Activated CD8-positive, alpha-beta memory T cell treated with anti-CD3 and anti-CD28 coated beads, Interleukin-2, amount 50 U/mL, for 4 hours (primary cell): ENCODE measurements at places on chromosomes 16 and 17.

- DNase-seq, result no peak
Measured at GRCh38 chr16:46974352-46974751, 878 bp upstream of the DNAJA2 start.

- peak; percentile 43 for DNase-seq
Measured at GRCh38 chr17:17141860-17142552, 64.1 kb downstream of the PLD6 start.

- DNase-seq, result no peak
Measured at GRCh38 chr17:17279316-17279715, 1.7 kb downstream of the COPS3 start.

DNA sequence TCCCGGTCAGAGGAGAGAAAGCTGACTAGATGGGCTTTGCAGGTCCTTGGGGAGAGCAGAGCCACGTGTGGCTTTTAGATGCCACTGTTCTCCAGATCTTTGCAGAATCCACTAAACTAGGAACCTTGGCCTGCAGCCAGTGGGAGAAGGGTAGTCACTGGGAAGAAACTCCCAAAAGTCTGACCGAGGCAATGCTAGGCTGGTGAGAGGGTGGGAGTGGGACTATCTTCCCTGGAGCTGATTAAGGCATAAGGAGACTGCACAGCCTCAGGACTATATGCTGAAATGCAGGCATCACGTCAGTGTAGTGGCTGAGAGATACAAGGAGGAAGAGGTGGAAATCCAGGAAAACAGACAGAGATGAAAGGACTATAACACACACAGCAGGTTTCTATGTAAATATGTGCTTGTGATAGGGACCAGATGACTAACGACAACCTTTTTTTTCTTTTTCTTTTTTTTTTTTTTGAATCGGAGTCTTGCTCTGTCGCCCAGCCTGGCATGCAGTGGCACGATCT is 2.2 kb upstream of the GSDMA start:
- no peak for DNase-seq

DNA sequence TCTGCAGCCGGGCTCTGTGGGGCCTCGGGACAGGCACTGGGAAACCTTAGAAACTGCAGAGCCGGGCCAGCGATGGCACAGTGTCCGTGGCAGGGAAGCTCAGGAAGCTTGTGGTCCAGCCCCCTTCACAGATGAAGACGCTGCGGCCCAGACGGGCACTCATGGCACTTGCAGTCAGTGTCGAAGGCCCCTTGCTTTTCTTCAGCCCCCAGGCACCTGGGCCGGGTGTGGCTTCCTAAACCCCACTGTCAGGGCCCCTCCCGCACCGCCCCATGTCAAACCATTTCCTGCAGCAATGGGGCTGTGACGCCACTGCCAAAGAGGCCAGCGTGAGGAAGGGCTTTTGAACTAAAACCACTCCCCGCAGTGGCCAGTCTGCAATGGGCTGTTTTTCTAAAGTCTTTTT is 164.0 kb downstream of the LAT start:
- peak; percentile 67 for DNase-seq

GRCh38 chr17:73641826-73642600 is 2.2 kb downstream of the SDK2 start:
- no peak for DNase-seq

DNA sequence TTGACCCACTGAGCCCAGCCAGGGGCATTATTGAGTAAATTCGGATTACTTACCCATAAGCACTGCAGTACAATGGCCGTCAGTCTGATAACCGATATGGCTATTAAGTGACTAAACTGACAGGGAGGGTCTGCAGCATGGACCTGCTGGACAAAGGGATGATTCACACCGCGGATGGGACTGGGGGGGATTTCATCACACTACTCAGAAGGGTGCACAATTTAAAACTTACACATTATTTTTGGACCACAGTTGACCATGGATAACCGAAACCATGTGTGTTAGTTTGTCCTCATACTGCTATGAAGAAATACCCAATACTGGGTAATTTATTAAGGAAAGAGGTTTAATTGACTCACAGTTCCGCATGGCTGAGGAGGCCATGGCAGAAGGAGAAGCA is 106.5 kb downstream of the ABCC6 start:
- no peak for DNase-seq

DNA sequence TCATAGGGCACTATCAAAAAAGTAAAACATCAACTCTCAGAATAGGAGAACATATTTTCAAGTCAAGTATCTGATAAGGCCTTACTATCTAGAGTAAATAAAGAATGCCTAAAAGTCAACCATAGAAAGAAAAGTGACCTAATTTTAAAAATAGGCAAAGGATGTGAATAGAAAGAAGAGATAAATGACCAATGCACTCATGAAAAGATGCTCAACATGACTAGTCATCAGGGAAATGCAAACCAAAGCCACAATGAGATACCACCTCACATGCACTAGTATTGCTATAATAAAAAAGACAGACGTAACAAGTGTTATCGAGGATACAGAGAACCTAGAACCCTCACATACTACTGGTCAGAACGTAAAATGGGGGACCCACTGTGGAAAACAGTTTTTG is 90.8 kb downstream of the DYNLRB2 start:
- no peak for DNase-seq
